ENCODE measurements at places on chromosomes 12 and 14. TPM values are rescaled to one million over a fixed set of nuclear protein-coding genes. Genes with fewer than 3 reads are reported as not detected.

GRCh38 chr12:86613311-86613710 lies 357.1 kb upstream of the MGAT4C start:
- no peak for DNase-seq

Gene LPAR5
- total RNA-seq = 3.8 TPM

DNA sequence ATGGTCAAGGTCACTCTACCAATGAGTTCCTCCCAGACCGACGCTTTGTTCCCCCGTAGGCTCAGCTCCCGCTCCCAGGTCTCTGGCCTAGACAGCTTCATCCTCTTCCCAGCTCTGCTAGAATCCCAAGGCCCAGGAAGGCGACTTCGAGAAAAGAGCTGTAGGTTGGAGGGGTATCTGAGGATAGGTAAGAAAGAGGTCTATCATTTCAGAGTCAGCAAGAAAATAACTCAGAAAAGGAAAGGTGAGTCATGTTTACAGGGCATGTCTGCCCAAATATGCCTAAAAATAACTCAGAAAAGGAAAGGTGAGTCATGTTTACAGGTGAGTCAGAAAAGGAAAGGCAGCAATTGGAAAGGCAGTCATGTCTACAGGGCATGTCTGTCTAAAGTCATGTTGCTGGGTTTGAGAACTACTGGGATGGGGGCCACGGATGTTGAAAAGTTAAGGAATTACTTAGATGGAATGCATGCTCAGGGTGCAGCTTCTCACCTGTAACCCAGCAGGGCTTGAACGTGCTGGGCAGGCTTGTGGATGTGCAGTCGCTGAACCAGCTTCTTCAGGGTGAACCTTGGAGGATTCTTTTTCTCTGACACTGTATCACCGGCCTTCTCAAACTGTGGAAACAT lies 12.2 kb downstream of the TEP1 start:
- no peak for DNase-seq

Gene SIRT4
- total RNA-seq = 2.1 TPM

Gene MANSC1
- total RNA-seq = 23.7 TPM

Gene APPL2
- 34.0 TPM for total RNA-seq

DNA sequence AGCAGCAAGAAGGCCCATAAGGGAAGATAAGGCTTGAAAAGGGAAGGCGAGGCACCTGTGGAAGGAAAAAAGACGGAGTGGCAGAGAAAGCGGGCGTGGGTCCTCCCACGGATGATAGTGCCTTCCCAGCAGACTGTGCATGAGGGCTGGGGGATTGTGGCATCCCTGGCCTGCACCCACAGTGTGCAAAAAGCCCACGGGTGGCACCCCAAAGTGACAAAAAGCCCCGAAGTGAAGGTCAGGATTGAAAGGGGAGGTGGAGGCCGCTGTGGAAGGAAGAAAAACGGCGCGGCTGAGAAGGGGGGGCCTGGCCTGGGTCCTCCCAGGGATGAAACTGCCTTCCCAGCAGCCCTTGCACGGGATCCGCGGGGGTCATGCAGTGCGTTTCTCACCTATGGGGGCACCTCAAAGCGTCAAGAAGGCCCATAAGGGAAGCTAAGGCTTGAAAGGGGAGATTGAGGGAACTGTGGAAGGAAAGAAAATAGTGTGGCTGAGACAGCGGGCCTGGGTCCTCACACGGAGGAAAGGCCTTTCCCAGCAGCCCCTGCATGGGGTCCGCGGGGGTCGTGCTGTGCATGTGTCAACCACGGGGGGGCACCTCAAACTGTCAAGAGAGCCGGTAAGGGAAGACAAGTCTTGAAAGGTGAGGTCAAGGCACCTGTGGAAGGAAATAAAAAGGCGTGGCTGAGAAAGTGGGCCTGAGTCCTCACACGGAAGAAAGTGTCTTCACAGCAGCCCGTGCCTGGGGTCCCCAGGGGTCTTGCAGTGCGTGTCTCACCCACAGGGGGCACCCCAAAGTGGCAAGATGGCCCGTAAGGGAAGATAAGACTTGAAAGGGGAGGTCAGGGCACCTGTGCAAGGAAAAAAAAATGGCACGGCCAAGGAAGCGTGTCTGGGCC lies 274.1 kb downstream of the ALG10 start:
- DNase-seq = peak; percentile 20

DNA sequence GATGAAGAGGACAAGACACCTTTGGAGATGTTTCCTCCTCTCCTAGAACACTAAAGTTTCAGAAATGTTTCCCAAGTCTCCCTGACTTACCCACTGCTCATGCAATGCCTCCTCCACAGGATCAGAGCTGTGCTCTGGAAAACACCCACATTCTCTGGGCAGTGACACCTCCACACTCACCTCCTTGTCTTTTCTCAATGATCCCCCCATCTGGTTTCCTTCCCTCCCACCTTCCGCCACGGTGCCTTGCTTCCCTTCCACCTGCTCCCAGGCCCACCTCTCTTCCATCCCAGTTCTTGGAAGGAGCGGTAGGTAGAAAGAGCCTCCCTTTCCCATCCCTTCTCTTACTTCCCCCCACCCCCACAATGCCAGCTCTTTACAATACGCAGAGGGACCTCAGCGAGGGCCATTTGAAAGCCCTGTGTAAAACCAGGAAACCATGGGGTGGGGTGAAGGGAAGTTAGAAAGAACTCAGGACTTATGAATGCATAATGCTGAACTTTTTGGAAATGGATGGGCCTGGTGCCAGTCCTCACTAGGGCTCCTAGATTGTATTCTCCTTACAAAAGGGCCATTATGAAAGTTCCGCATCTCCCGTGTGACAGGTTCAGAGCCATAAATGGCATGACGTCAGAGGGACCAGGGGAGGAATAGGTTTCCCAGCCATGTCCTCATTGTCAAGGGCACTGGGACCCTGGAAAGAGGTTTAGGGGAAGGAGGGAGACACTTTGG lies 12.8 kb downstream of the FBLN5 start:
- DNase-seq = no peak

DNA sequence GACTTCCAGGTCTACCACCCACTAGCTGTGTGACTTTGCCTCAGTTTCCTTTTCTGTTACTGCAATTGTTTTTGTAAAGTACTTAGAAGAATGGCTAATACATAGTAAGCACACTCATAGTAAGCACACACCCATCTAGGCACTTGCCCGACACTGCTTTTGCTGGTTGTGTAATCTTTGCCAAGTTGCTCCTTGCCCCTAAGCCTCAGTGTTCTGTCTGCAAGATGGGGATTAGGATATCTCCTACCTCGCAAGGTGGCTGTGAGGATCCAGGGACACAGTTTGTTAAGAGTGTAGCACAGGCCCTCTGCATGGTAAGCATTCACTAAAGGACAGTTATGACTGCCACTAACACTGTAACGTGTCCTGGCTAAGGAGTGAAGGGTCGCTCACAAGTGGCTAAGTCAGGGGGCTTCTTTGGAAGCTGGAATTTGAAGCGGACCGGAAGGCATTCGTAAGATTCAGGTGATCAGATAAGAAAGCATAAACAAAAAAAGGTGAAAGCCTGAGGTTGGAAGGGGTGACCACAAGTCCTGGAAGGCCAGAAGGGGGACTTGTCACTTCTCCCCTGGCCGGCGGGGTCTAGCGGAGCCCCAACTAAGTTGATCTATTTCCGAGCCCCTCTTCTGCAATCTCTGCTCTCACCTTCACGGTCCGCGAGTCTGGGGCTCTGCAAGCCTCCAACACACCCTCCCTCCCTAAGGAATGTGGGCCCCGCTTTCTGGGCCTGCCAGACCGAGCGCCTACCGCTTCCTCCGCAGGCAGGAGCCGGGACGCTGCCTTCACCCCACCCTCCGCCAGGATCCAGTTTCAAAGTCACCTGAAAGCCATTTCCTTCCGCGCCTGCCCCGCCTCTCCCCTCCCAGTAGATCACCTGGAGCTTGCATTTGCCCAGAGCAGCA lies 1.5 kb upstream of the PLEKHG3 start:
- peak; percentile 80 for DNase-seq

GRCh38 chr12:30896461-30896860 lies 30.1 kb upstream of the TSPAN11 start:
- no peak for DNase-seq

GRCh38 chr14:82449926-82450468 lies 916.3 kb upstream of the SEL1L start:
- DNase-seq = no peak

- no peak for DNase-seq
These were observed 272.7 kb downstream of the CACNA1C start for GRCh38 chr12:2325519-2325918.

Gene TAS2R43
- not detected for total RNA-seq

Measured in lower lobe of right lung (tissue), 2 donors.